GM12892 (cell line): ENCODE measurements at places on chromosomes 6 and 20.

DNA sequence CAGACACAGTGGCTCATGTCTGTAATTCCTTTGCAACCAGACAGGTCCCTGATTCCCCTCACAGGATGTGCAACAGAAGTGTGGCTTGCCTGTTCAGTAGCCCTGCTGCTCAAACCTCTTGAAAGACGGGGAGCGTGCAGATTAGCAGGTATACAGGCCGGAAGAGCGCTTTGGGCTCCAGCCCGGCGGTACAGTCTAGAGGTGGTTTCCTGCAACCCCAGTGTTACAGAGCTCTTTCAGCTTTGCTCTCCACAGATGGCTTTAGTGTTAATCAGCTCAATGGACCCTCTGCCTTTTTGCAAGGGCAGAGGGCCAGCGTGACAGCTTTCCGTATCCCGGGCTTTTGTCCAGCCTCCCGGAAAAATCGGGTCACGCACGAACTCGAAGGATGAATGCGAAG lies 67.2 kb upstream of the TNFRSF21 start:
- DNase-seq: no peak

DNA sequence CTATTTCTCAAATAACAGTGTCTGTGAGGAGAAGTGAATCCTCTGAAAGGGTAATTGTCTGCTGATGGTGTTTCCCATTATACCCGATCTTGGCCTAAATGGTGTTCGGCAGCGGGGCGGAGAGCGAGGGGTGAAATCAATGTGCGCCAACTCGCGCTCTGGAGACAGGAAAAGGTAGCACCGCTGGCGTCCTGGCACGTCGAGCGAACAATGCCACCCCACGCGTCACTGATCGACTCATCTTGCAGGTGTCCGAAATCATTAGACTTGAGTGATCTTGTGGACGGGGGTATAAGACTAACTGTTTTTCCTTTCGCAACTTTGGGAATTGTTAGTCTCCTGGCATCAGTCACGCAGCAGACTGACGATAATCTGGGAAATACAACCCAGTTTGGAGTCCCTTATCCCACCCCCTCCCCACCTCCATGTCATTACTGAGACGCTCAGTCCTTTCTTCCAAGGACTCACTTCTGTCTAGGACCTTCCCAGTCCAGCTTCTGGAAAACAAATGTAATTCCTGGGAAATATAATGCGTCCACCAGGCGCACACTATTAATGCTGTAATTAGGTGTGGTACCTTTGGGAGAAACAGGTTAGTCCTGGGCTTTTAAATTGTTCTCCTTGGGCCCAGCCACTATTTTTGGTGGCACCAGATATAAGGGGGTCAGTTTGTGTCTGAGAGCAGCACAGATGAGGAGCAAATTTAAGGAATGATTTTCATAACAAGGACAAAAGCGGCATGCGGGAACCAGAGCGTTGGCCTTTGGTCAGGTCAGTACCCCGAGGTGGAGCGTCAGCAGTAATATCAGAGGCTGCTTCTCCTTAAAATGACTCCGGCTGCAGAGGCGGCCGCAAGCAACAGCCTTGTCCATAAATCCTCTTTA lies 2.3 kb downstream of the LINC00237 start:
- DNase-seq: no peak

DNA sequence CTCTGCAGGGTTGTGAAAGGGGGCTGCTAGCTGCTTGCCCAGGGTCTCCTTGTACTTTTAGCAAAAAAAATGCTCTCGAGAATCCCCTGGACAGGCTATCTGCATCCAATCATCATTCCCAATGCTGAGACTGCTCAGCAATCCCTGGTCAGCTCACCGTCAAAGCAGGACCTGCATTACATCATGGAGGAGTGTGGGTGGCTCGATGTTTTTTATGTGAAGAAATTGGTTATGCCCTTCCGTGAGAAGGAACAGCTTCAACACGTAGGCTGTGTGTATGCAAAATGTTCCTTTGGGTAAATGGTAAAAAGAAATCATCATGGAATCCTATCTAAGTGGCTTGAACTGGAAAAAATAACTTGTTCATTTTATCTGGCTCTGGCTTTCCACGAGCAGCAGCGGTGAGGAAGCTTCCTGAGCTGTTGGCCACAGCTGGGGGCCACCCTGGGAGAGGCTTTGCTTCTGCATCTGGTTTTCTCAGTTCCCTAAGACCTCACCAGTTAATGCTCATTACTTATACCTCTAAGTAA lies 111.4 kb downstream of the FYN start:
- DNase-seq: no peak

DNA sequence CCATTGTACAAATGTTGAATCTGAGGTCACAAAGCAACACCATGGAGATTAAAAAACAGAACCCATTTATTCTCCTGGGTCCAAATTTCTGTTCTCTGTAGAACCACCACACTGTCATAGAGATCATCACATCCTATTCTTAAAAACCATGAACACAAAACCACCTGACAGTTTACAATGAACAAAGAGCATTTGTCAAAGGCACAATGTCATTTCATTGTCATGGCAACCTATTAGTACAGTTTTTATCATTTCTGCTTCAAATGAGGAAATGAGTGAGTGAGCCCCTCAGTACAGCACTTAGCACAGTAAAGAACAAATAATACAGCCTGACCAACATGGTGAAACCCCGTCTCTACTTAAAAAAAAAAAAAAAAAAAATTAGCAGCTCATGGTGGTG lies 23.1 kb upstream of the LAMP5 start:
- no peak for DNase-seq

GRCh38 chr6:37253486-37254007 lies 4.0 kb upstream of the TBC1D22B start:
- DNase-seq: no peak

DNA sequence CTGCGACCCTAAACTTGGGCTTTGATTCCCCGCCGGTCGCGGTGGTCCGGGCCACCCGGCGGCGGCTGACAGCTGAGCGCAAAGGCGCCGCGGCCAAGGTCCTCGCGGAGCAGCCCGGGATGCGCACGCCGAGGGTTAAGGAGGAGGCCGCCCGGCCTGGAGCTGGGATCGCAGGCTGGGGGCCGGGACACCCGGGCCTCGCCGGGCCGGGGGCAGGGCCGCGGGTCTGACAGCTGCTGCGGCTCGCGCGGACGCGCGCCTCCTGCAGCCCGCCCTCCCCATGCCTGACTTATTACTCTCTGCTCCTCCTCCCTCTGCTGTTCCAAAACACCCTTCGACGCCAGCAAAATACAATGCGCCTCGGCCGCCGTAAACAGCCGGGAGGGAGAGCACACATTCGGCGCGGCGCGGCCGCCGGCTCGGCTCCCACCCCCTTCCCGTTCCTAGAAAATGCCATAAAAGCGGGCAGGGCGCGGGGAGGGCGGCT lies 746 bp downstream of the BACH2 start:
- DNase-seq: peak; percentile 23

- DNase-seq: no peak
Observed at GRCh38 chr6:8387942-8388437, 47.4 kb downstream of the SLC35B3 start.

DNA sequence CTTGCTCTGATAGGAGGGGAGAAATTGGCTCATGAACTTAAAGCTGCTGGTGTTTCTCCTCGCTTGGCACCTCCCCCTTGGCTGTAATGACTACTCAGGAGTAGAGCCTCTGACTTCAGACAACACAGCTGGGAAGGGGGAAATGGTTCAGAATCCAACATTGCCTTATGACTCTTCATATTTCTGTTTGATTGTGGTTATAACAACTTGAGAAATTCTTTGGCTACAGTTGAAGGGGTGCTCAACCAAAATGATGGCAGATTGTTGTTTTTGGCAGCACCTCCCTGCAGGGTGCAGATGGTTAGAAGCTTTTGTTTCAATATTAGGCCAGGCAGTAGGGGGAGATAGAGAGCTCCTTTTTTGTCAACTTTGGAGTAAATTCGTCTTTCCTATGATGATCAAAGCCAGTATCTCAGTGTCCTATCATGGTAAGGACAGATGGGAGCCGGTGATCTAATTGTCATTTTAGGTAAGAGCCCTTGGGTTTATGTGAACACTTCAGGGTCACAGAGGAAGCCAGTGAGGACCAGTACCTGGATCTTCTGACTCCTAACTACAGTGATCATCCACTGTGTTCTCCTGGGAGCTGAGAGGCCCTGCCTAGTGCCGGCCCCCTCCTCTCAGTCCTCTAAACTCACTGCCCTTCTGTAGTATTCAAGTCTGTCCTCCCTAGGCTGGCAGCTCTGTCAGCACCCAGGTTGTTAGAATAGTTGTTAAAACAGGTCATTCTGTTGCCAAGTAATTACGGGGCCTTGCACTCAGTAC lies 39.9 kb downstream of the RPRD1B start:
- no peak for DNase-seq

DNA sequence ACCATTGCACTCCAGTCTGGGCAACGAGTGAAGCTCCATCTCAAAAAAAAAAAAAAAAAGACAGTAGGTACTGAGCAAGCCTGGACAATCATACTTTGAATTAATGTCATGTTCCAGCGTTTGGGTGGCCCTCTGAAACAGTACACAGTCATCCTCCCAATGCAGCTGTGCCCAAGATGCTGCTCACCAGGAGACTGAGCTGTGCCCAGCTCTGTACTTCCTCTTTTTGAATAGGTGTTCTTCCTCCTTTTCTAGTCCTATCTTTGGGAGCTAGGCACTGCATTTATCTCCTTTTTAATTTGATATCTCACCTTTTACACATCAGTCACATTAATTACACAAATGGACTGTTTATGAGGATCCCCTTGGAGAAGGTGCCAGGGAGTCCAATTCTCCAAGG lies 101.5 kb downstream of the RPP40 start:
- DNase-seq: no peak

DNA sequence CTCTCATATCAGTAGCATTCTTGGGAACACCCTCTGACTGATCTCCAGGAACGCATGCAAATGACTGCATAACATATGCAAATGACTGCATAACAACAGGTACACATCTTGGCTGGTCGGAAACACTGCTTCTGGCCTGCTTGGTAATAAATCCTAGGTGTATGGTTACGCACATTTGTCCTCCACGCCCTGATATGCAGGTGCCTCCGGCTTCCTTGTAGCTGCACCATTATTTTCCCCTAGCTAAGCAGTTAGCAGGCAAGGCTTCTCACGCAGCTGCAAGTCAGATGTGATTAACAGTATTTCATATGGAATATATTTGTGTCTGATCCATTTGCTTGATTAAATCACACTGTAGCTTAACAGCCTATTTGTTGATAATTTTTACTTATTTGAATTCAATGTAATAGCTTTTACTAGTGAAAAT lies 5.9 kb downstream of the RPS6KA2 start:
- DNase-seq: no peak
